ENCODE measurements at places on chromosomes 2 and 18.
A peak's percentile ranks its signal among the peaks of the same experiment; 100 is the strongest.

DNA sequence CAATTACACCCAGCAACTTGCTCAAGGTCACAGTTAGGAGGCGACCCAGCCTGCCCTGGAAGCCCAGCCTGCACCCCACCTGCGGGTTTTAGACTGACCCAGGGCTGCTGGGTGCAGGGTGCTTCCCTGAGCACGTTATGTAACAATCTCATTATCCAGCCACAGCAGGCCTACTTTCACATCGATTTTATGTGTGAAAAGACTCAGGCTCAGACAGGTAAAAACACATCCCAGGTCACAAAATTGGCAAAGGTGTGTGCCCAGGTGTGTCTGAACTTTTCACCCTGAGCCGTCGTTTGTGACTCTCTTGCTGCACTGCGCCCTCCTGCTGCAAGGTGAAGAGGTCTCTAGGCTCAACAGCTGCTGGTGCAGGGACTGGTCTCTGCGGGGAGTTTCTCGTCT is 668.2 kb upstream of the HS6ST1 start:
- DNase-seq = no peak

DNA sequence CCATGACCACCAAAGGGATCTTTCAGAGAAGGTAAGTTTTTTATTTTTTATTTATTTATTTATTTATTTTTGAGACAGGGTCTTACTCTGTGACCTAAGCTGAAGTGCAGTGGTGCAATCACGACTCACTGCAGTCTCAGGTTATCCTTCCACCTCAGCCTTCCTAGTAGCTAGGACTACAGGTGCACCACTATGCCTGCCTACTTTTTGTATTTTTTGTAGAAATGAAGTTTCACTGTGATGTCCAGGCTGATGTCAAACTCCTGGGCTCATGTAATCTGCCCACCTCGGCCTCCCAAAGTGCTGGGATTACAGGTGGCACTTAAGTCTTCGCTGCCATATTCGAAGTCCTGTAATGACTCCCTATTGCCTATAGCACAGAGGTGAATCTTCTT is 342.5 kb downstream of the CYRIA start:
- no peak for DNase-seq

DNA sequence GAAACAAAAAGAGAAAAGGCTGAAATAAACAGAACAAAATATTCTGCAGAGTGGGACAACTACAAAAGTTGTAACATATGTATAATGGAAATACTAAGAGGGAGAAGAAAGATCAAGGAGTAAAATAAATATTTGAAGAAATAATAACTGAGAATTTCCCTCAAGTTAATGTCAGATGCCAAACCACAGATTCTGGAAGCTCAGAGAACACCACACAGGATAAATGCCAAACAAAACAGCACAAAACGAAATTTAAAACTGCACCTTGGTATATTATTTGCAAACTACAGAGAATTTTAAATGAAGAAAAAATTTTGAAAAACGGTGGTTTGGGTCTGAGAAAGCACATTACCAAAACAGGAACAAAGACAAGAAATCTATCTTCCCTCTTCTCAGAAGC is 1588.9 kb upstream of the TMEFF2 start:
- no peak for DNase-seq

DNA sequence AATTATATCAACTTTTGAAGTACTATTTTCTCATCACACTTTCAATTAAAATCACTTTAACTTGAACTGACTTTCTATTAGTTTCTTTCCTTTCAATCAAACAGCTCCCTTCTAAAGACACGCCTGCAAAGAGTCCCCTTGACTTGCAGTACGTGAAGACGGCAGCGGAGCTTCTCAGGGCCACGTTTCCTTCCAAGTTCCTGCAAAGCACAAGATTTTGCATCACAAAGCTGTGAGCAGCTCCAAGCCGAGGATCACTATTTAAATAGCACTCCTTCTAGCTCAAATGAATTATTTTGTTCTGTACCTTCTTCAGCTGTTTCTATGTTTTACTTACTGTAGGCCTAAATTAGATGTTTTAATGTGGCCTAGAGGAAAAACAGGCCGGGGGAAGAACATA is 30.8 kb downstream of the SH3YL1 start:
- DNase-seq = peak; percentile 34

- no peak for DNase-seq
These were observed 67.5 kb downstream of the LPIN1 start for GRCh38 chr2:11813951-11814350.

- no peak for DNase-seq
These were observed 218.3 kb downstream of the HAUS1 start for GRCh38 chr18:46322411-46322891.

DNA sequence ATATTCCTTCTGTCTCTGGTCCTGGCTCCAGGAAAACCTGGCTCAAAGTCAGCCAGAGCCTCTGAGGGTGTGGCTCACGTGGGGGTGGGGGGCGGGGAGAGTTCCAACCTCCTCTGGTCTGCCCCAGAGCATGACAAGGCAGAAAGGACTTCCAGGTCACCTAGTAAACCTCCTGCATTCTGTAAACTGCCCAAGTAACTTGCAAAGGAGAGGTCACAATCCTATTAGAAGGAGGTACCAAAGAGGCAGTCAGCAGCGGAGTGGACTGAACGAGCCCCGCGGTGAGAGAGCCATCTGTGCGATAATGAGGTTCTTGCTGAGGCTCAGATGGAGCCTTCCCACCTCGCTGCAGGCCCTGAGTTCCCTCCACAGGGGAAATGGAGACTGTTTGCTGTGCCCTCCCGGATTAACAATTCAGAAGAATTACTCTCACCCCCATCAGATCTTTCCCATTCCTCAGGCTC is 58.9 kb upstream of the GATA6 start:
- DNase-seq = no peak

DNA sequence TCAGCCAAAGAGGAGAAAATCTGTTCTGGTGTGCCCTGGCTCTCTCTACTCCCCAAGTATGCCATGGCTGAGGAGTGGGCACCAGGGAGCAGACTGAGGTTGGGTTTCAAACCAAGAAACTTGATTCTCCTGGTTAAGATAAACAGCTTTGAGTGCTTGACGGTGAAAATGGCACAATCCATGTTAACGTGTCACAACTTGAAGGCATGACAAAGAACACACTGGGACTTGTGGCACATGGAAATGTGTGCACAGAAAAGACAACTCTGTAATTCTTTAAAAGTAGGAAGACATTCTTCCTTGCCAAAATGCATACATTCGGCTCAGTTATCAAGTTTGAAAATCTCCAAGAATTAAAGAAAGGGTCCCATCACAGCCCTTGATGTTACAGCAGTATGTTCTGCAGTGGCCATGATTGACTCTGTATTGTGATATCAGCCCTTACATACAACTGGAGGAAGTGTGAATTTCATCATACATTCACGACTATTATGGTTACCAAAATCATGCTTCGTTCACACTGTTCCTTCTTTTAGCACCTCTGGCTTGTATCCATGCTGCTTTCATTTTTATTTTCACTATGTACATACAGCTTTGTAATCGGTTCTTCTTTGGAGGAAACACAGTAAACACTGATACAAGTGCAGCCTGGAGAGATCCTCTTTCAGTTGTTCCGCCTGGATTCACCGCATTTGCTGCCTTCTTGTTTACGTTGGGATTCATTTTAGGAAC is 15.6 kb upstream of the ACTG2 start:
- DNase-seq = no peak

GRCh38 chr2:156437272-156437930 is 1.2 kb downstream of the GPD2 start:
- no peak for DNase-seq
